ENCODE measurements at places on chromosomes 12 and 14. TPM values are rescaled to one million over a fixed set of nuclear protein-coding genes. Genes with fewer than 3 reads are reported as not detected.

- DNase-seq = no peak
Measured at GRCh38 chr14:23492618-23493272, 23.2 kb downstream of the NGDN start.

DNA sequence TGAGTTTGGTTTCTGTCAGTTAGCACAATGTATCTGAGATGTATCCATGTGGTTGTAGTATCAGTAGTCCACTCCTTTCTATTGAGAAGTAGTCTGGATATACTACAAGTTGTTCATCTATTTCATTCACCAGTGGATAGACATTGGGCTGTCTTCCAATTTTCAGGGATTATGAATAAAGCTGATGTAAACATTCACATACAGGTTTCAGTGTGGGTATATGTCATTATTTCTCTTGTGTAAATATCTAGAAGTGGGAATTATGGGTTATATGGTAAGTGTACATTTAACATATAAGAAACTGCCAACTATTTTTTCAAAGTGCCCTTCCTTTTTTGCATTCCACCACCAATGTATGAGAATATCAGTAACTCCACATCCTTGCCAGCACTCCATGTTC lies 35.9 kb downstream of the PHLDA1 start:
- no peak for DNase-seq

DNA sequence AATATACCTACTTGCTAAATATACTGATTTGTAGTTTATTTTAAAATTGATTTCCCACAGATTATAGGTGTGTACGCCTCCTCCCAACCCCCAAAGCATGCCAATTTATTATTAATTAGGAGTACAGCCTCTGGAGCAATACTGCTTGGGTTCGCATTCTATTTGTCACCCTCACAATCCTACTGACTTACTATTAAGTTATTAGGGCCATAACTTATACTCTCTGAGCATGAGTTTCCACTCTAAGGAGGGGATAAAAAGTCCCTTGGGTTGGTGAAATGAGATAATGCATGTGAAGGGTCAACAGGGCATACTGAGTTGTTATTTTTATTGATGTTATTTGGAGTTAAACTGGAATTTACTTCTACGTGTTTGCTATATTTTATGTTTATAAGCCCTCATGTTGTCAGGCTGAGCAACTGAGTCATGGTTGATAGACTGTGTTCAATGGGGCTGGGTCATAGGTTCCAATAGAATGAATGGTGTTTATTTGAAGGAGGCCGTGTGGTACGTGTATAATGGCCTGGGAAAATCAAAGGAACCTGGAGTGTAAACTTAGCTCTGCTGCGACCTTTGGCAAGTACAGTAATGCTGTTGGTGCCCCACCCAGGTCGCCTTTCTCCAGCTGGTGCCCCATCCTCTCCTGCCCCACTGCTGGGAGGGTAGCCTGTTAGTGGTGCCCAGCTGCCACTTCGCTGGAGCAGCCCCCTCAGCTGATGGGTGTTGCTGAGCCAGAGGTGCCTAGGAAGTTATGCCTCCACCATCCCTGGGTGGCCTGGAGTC lies 99.3 kb upstream of the PTPRB start:
- DNase-seq = no peak

DNA sequence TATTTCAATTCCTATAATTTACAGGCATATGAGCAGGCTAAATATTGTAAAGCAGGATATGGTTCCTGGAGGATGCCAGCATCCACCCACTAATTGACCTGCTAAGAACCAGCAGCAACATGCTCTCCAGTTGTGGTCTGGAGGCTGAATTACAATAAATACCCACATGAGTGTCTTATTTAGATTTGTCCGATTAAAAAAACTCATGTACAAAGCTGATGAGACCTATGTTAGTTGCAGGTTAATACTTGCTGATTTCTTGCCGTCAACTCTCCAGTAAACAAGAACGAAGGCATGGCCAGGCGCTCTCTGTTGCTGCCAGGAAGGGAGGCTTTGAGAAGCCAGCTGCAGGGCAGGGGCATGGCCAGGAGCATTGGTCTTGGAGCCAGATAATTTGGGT lies 169.3 kb upstream of the PRICKLE1 start:
- no peak for DNase-seq

- DNase-seq = no peak
Measured at GRCh38 chr12:6297170-6297569, 13.3 kb upstream of the PLEKHG6 start.

- DNase-seq = peak; percentile 59
Measured at GRCh38 chr12:38880288-38880687, 25.1 kb downstream of the CPNE8 start.

- no peak for DNase-seq
Measured at GRCh38 chr12:130418251-130418650, 80.6 kb downstream of the PIWIL1 start.

The MNAT1 gene
- 8.5 TPM for total RNA-seq

The NR2C1 gene
- total RNA-seq = 21.5 TPM

The ZDHHC22 gene
- not detected for total RNA-seq

Measured in left lobe of liver (tissue), 2 donors.